ENCODE measurements at places on chromosomes 12 and 14.

DNA sequence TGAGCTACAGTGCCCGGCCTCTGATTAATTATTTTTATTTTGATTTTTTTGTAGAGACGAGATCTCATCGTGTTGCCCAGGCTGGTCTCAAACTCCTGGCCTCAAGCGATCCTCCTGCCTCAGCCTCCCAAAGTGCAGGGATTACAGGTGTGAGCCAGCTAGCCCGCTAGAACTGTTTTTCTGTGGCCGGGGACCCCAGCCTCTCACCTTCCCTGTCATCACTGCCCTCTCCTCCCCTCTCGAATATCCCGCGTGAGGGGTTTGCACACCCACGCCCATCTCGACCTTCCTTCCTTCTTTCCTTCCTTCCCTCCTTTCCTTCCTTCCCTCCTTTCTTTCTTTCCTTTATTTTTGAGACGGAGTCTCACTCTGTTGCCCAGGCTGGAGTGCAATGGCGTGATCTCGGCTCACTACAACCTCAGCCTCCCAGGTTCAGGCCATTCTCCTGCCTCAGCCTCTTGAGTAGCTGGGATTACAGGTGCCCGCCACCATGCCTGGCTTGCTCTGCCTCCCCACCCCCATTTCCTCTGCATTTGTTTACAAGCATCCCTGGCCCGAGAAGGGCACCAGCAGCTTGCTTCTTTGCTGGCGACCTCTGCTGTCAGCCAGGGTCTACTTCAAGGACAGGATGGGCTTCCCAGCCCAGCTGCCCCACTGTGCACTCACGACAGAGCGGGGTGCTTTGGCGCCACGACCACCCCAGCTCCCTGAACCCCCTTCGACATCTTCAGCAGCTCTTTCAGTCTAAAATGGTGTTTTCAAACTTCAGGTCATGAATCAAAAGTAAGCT is 4.3 kb upstream of the TRAF3 start:
- DNase-seq, result peak; percentile 41

GRCh38 chr14:99318959-99319295 is 46.9 kb upstream of the BCL11B start:
- no peak for DNase-seq

DNA sequence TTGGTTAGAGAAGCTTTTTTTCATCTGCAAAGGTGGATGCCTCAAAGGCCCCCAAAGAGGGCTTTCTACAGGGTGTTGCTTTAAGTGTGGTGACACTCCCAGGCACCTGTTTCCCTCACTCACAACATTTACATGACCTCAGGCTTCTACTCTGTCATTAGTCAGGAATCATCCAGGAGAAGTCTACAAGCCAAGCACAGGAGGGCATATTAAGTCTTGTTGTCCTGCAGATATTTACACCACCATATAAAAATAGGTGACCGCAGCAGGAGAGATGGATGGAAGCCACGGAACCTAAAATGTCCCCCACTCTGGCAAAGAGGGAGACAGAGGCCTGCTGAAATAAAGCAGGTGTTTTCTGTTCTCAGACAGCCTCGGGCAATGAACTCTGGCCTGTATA is 7.5 kb upstream of the DPF3 start:
- DNase-seq, result no peak

- no peak for DNase-seq
These were observed 19.9 kb upstream of the CD27 start for GRCh38 chr12:6424866-6425265.

DNA sequence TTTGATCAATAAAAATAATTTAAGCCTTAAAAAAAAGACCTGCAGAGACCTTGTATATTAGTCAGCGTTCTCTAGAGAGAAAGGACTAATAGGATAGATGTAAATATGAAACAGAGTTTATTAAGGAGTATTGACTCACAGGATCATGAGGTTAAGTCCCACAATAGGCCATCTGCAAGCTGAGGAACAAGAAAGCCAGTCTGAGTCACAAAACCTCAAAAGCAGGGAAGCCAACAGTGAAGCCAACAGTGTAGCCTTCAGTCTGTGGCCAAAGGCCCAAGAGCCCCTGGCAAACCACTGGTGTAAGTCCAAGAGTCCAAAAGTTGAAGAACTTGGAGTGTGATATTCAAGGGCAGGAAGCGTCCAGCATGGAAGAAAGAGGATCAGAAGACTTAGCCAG is 66.3 kb downstream of the TBX5 start:
- peak; percentile 75 for DNase-seq

All from cardiac fibroblast (primary cell).